CD8-positive, alpha-beta memory T cell (primary cell): ENCODE measurements at places on chromosomes 16 and 17. TPM values are rescaled to one million over a fixed set of nuclear protein-coding genes. Genes with fewer than 3 reads are reported as not detected.

TEX19 gene
- total RNA-seq = not detected

DNA sequence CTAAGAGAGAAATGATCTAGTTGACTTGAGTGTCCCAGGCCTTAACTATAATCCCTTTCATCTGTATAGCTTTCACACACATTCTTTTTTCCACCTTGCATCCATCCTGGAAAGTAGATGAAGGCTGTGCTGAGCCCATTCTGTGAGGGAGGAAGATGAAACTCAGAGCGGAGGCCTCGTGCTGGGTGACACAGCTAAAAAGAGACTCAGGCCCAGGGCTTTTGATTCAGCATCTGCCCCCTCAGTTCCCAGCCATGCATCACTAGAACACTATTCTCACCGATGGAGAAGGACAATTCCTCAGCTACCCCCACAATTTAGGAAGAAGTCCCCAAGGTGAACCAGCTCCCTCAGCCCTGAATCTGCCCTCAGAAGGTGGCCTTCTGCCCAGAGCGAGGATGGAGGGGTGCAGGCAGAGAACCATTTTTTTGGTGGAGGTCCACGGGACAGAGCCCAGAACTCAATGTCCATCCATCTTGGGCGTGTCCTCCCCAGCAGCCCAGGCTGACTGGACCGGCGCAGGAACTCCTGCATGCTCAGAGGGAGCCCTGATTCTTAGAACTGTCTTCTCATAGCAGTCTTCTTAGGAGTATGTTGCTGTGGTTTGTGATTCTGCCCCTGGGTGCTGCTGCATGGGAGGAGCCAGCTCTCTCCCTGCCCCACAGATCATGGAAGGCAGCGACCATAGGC lies 5.8 kb upstream of the MYCBPAP start:
- DNase-seq = no peak
- no peaks in the 10 kb centered on the region for H3K27me3 ChIP-seq
- H3K4me3 ChIP-seq = no peak overlapping the region
- H3K4me1 ChIP-seq = peaks cover 6% of the 10 kb centered on the region
- no peak overlapping the region for H3K27ac ChIP-seq
- H3K36me3 ChIP-seq = no peaks in the 10 kb centered on the region

- no peak overlapping the region for H3K27ac ChIP-seq
- peaks cover 17% of the 10 kb centered on the region for H3K4me1 ChIP-seq
- no peak for DNase-seq
- peaks cover 7% of the 10 kb centered on the region for H3K36me3 ChIP-seq
- no peak overlapping the region for H3K4me3 ChIP-seq
These were observed 4.7 kb downstream of the CDIPT start for GRCh38 chr16:29858149-29858849.

GRCh38 chr16:67845291-67846062 lies 1.3 kb upstream of the NUTF2 start:
- H3K4me3 ChIP-seq = peak overlapping the region; percentile 92
- peaks cover 58% of the 10 kb centered on the region for H3K4me1 ChIP-seq
- H3K27me3 ChIP-seq = no peaks in the 10 kb centered on the region
- H3K27ac ChIP-seq = peak overlapping the region; percentile 82
- H3K36me3 ChIP-seq = no peaks in the 10 kb centered on the region

DNA sequence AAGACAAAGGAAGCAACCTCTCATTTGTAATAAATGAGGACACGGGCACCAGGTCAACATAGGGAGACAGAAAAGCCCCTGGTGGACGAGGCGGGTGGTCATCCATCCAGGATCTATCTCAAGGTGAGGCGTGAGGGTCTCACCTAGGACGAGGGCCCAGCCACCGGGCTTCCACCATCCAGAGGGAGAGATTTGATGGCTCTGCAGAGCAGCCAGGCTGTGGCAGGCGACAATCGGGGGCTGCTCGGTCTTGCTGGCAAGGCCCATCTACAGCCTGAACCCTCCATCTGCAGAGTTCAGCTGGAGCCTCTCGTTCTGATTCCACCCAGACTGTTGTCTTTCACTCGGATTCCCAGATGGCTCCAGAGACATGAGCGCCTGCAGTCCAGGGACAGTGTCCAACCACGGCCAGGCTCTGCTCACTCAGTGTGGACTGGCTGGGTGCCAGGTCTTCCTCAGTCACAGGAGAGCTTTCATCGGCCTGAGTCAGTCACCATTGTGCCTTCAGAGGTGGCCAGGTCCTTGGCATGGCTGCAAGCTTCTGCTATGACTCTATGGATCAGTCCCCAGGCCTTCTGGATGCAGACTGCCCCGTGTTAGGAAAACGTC lies 5.9 kb downstream of the LITAFD start:
- no peaks in the 10 kb centered on the region for H3K27me3 ChIP-seq
- DNase-seq = no peak
- H3K27ac ChIP-seq = no peak overlapping the region
- H3K36me3 ChIP-seq = peaks cover under 1% of the 10 kb centered on the region
- no peak overlapping the region for H3K4me3 ChIP-seq
- peaks cover 7% of the 10 kb centered on the region for H3K4me1 ChIP-seq

- no peaks in the 10 kb centered on the region for H3K27me3 ChIP-seq
- no peak overlapping the region for H3K4me3 ChIP-seq
- H3K36me3 ChIP-seq = no peaks in the 10 kb centered on the region
- no peak overlapping the region for H3K27ac ChIP-seq
These were observed 7.7 kb downstream of the BAIAP2 start for GRCh38 chr17:81042606-81043005.

DNA sequence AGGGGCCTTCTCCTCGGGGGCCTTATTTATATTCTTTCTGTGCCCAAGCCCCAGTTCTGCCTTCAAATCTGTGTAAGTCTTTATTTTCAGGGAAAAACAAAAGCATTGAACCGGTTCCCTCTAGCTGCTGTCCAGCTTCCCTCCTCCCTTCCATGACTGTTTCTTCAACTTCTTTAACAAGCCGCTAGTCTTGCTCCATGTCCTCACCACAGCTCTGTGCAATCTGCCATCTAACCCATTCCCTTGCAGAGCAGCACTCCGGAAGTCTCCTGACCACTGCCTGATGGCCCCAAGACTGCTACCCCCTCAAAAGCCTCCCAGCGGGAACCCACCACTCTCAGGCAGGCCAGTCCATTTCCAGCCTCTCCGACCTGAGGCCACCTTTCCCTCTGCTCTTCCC lies 16.9 kb downstream of the EMC8 start:
- peaks cover 30% of the 10 kb centered on the region for H3K36me3 ChIP-seq
- no peaks in the 10 kb centered on the region for H3K27me3 ChIP-seq
- no peaks in the 10 kb centered on the region for H3K4me1 ChIP-seq
- no peak for DNase-seq

DNA sequence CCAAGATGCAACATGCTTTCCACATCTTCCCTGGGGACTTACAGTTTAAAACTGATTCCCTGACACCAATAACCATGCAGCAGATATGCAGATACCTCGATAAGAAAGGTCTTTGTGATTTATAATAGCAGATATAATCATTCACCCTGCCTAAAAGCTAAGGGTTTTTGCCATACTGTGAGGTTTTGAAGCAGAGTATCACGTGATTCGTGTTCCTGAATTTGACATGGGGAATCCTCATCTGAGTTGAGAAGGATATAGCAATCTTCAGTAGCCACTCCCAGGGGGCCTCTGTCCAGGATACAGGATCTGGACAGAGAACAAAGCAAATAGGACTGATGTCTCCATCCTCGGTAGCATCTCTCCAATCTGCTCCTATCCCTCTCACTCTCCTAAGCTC lies 79.1 kb upstream of the SDK2 start:
- H3K4me3 ChIP-seq = no peak overlapping the region
- no peak overlapping the region for H3K27ac ChIP-seq
- H3K4me1 ChIP-seq = peaks cover 46% of the 10 kb centered on the region
- H3K27me3 ChIP-seq = no peaks in the 10 kb centered on the region

DUS1L gene
- total RNA-seq = 210 TPM

ZPBP2 gene
- 0.58 TPM for total RNA-seq

GRCh38 chr17:291587-291986 lies 61.0 kb downstream of the RPH3AL start:
- H3K4me1 ChIP-seq = no peaks in the 10 kb centered on the region
- H3K27ac ChIP-seq = no peak overlapping the region
- no peak for DNase-seq
- no peaks in the 10 kb centered on the region for H3K27me3 ChIP-seq
- H3K4me3 ChIP-seq = no peak overlapping the region

NRN1L gene
- total RNA-seq = not detected

DNA sequence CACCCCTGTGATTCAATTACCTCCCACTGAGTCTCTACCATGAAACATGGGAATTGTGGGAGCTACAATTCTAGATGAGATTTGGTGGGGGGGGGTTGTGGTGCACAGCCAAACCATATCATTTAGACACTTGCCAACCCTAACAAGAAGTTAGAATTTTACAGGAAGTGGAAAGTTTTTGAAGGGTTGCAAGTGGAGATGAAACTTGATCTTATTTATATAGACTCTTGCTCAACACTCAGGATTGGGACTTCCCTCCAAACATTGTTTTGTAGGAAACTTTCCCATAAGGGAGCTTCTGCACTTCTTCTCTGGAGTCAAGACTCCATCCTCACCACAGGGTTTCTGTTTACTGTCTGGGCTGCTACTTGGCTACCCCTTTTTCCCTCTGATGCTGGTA lies 266.7 kb upstream of the CDH11 start:
- H3K36me3 ChIP-seq = no peaks in the 10 kb centered on the region
- H3K4me3 ChIP-seq = no peak overlapping the region
- no peaks in the 10 kb centered on the region for H3K4me1 ChIP-seq
- H3K27me3 ChIP-seq = no peaks in the 10 kb centered on the region

DNA sequence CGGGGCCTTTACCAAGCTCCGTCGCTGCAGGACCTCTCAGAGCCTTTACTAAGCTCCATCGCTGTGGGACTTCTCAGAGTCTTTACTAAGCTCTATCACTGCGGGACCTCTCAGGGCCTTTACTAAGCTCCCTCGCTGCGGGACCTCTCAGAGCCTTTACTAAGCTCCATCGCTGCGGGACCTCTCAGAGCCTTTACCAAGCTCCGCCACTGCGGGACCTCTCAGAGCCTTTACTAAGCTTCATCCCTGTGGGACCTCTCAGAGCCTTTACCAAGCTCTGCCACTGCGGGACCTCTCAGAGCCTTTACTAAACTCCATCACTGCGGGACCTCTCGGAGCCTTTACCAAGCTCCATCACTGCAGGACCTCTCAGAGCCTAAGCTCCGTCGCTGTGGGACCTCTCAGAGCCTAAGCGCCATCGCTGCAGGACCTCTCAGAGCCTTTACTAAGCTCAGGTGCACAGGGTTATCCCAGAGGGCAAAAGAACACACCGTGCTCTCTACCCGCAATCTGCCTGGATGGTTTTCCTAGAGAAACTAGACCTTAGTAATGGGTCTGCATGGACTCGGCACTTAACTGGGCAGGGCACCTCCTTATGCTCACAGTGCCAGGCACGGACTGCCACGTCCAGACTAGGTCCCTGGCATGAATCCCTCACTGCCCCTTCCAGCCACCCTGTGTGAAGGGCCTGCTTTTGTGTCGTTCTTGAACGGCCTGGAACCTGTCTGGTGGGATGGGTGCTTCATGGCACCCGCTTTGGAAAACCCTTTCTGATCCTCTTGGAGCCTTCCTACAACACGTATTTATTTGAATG lies 69.2 kb upstream of the DOC2B start:
- no peak for DNase-seq
- no peak overlapping the region for H3K27ac ChIP-seq
- H3K36me3 ChIP-seq = no peaks in the 10 kb centered on the region
- no peak overlapping the region for H3K4me3 ChIP-seq
- no peaks in the 10 kb centered on the region for H3K27me3 ChIP-seq
- H3K4me1 ChIP-seq = no peaks in the 10 kb centered on the region

GRCh38 chr16:28100810-28101532 lies 37.5 kb upstream of the GSG1L start:
- no peaks in the 10 kb centered on the region for H3K27me3 ChIP-seq
- H3K4me1 ChIP-seq = no peaks in the 10 kb centered on the region
- peaks cover 75% of the 10 kb centered on the region for H3K36me3 ChIP-seq
- H3K4me3 ChIP-seq = no peak overlapping the region
- H3K27ac ChIP-seq = no peak overlapping the region
- DNase-seq = no peak

GRCh38 chr16:10828851-10829366 lies 10.3 kb upstream of the TVP23A start:
- DNase-seq = no peak
- H3K27me3 ChIP-seq = no peaks in the 10 kb centered on the region
- H3K4me3 ChIP-seq = no peak overlapping the region
- no peak overlapping the region for H3K27ac ChIP-seq
- no peaks in the 10 kb centered on the region for H3K36me3 ChIP-seq
- no peaks in the 10 kb centered on the region for H3K4me1 ChIP-seq

GRCh38 chr17:67316781-67317180 lies 49.6 kb downstream of the PSMD12 start:
- H3K27ac ChIP-seq = no peak overlapping the region
- no peak for DNase-seq

DNA sequence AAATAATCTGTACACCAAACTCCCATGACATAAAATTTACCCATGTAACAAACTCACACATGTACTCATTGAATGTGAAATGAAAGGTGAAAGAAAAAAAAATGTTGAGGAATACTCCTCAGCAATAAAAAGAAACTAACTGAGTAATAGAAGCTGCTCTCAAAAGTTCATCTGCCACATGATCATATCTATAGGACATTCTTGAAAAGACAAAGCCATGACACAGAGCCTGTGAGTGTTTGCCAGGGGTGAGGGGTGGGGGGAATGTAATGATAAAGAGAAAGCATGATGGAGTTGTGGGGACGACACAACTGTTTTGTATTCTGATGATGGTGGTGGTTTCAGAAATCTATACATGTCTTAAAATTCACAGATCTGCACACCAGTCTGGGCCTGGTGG lies 52.2 kb upstream of the TMC5 start:
- no peaks in the 10 kb centered on the region for H3K27me3 ChIP-seq
- H3K4me3 ChIP-seq = no peak overlapping the region
- H3K27ac ChIP-seq = no peak overlapping the region
- no peak for DNase-seq

DNA sequence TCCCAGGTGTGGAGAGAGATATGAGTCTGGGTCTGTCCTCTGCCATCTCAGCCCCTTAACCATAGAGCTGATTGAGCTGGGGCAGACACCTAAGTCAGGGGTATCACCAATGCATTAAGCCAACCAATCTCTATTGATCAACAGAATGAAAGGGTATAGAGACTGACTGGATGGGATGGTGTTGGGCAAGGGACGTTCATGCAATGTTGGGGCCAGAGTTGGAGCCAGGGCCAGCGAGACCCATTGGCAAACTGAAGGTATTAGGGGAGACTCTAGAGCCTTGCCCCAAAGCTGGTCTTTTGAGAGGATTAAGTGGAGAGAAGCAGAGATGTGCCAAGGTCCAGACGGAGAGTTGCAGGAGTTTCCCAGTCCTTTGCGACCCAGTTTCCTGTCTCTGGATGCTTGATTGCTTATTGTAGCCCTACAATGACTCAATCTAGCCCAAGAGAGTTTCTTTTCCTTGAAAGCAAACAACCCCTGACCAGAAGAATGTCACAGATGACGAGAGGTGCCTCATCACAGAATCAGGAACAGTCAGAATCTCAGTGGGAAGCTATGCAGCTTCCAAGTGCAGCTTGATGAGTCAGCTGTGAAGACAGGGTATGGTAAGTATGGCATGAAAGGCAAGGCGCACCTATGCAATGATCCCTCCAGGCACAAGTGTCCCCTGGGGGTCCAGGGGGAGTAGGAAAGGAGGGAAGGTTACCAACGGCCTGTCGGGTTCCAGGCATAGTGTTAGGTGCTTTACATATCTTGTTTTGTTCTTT lies 137.2 kb downstream of the UTP18 start:
- no peak overlapping the region for H3K27ac ChIP-seq
- no peaks in the 10 kb centered on the region for H3K4me1 ChIP-seq
